ENCODE measurements at places on chromosomes 16 and 17.

GRCh38 chr17:70520447-70520846 lies 351.1 kb downstream of the KCNJ2 start:
- no peak for DNase-seq

GRCh38 chr17:29019475-29020181 lies 13.8 kb upstream of the SEZ6 start:
- DNase-seq = no peak

DNA sequence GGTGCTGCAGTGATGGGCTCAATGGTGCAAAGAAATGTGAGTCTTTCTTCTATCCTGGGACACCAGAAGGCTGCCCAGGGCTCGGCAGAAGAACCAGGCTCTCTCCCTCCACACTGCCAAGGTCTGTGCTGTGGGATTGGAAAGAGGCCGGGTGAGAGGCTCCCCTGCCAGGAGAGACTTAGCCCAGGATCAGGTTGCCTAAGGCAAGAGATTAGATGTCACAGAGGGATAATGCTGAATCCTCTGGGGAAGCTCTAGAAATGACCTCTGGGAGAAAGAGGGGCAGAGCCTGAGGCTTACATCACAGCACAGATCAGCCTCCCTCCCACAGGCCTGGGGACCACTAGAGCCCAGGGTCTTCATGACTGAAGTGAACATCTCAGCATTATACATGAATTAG lies 5.7 kb upstream of the DOC2B start:
- DNase-seq = no peak

- no peak for DNase-seq
Observed at GRCh38 chr17:6231886-6232731, 161.9 kb downstream of the WSCD1 start.

DNA sequence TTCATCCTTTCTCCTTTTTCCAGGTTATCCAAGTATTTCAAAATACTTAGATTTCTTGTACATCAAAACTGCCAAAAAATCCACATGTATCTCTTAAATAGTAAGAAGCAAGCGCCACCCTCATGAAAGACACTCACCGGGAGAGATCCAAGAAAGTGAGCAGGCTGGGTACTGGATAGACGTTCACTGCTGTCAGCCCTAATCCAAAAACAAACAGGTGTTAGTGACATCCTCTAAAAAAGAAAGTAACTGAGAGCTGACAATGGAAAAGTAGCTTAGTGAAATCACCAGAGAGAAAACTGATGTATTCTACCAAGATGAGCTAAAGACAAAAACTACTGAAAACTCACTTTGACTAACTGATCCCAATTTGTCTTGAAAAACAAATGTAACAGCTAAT lies 46.1 kb downstream of the MARVELD3 start:
- no peak for DNase-seq

DNA sequence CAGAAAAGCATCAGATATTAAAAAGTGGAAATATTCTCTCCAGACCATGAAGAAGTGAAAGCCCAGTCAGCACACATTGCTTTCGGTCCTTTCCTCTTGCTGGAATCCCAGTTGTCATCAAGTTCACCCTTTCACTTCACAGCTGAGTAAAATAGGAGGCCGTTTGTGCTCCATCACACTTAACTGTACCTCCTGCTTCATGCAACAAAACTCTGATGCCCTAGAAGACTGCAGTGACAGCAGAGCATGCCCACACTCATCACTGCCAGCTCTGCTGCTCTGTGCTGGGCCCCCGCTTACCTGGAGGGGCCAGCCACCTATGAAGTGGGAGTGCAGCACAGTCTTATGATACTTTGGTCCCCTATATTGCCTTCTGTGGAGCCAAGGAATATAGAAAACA lies 62.5 kb downstream of the N4BP1 start:
- DNase-seq = no peak

- no peak for DNase-seq
Observed at GRCh38 chr17:50916708-50917417, 50.7 kb upstream of the TOB1 start.

GRCh38 chr16:73037845-73038570 lies 9.9 kb downstream of the ZFHX3 start:
- DNase-seq = no peak

DNA sequence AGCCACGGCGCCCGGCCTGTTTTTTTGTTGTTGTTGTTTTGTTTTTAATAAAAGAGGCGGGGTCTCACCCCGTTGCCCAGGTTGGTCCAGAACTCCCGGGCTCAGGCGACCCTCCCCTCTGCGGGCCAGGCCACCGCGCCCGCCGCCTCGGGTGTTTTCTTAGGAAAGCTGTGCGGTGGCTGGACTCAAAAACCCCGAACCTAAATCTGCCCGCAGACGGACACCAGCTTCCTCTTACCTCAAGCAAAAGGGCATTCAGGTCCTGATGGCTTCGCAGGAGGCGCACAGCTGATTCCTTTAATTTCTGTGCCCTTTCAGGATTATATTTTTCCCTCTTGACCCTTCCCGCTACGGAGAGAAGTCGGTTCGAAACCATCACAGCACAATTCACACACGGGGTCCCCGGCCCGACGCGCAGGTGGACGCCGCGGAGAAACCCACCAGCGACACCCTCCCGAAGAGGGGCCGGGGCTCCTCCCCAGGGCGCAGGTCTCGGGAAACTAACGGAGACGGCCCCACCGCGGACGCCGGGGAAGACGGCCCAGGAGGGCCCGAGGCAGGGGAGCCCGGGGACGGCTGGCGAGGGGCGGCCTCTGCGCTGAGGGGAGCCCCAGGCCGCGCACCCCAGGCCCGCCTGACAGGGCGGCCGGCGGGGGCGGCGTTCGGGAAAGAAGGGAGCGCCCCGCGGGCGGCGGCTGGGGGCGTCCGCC lies 653 bp downstream of the FANCA start:
- DNase-seq = peak; percentile 60

- no peak for DNase-seq
Observed at GRCh38 chr17:28597606-28598383, 1.0 kb downstream of the SPAG5 start.

DNA sequence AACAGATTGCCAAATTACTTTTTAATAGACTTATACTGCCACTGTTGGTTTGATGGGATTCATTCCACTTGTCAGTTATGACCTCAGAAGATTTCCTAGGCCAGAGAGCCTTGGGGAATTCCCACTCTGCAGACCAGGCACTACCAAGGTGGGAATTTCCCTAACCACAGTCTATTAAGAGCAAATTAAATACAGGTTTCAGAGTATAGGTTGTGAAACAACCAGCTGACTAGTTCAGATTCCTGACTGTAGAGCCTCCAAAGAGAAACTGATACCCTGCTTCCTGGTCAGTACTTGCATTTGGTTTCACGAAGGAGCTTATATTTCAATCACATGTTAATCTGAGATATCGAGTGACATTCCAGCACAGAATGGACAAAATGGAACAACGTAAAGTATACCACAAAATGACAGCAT lies 186.5 kb downstream of the STX8 start:
- DNase-seq = peak; percentile 65

DNA sequence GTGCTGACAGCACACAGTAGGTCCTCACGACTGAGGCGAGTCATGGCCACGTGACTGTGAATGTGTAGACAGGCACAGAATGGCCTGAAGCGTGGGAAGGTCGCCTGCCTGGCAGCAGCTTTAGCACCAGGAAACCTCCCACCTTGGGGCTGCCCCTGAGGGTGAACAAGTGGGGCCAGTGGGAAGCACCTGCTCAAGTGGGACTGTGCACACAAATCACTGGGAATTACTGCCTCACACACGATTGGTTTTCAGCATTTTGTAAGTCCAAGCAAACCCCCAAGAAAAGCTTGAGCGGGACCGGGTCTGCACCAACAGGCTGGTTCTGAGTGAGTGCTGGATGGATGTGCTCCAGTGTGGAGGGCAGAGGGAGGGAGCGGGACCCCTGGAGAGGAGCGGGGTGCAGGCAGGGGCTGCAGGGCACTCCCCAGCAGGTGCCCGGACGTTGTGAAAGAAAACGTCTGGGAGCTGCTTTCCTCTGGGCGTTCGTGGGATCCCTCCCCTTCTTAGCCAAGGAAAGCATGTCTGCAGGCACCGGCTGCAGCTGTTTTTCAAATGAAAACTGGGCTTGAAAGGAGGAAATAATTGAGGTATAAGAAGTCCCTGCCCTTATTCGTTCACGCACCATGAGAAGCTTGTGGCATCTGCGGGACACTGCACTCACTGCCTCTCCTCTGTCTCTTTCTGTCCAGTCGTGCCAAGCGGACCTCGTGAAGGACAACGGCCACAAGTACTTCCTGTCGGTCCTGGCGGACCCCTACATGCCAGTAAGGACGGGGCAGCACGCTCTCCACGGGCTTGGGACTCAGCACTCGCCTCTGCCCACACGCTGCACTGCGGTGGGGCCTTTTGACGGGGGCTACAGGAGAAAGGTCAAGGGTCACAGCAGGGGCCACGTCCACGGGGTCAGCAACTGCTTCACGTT lies 111.7 kb upstream of the CHMP6 start:
- DNase-seq = no peak

GRCh38 chr16:85720302-85720637 lies 30.6 kb downstream of the C16orf74 start:
- DNase-seq = no peak

DNA sequence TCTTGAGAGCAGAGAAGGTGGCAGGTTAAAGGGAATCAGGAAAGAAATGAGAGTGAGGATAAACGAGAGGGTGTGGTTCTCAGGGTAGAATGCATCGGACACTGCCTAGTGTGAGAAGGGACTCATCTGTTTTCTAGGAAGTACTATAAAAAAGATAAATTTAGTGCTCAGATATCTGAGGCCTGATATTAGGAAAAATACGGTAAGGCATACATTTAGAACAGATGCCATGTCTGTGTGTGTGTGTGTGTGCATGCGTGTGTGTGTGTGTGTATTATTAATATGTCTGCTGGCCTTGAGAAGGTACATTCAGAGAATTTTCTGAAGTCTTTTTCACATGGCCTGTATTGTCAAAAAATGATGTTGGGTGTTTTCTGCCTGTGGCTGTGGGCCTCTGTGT lies 414.8 kb downstream of the MAF start:
- DNase-seq = no peak

DNA sequence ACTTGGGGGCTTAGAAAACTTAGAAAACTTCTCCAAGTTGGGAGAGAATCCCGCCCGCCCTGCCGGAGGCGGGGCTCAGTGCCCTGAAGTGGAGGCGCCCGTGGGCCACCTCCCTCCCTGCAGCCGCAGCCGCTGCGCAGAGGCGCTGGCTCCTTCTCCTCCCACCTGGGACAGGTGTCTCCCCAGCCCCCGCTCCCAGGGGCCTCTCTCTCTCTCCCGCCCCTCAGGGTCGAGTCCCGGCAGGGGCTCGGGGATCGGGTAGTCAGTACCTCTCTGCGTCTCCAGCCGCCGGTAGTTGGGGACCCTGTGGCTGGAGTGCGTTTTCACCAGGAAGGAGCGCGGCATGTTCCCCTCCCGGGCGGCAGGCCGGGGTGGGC lies 257 bp downstream of the SNAI3 start:
- DNase-seq = peak; percentile 60

DNA sequence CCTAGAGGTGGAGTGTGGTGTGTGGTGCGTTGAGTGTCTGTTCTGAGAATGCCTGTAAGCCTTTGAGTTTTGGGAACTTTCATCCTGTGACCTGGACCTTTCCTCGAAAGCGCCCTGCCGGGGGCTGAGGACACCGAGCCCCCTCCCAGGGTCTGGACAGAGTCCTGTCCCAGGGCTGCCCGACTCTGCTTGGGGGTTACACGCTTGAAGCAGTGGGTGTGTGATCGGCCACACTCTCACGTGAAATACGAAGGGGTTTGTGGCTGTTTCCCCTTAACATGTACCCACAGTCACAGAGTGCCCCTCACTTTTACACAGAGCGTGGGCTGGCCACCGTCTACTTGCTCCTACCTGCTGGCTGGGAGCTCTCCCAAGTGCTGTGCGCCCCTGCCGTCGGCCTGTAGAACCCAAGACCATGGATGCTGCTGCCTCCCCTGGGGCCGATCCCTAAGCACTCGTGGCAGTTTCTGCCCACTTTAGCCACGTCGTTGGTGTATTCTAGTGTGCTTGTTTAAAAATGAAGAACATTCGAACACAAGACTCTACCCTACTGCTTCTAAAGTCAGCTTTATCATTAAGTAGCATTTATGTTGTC lies 6.8 kb downstream of the ZNF750 start:
- no peak for DNase-seq

GRCh38 chr16:17061326-17061725 lies 409.4 kb downstream of the XYLT1 start:
- DNase-seq = no peak

DNA sequence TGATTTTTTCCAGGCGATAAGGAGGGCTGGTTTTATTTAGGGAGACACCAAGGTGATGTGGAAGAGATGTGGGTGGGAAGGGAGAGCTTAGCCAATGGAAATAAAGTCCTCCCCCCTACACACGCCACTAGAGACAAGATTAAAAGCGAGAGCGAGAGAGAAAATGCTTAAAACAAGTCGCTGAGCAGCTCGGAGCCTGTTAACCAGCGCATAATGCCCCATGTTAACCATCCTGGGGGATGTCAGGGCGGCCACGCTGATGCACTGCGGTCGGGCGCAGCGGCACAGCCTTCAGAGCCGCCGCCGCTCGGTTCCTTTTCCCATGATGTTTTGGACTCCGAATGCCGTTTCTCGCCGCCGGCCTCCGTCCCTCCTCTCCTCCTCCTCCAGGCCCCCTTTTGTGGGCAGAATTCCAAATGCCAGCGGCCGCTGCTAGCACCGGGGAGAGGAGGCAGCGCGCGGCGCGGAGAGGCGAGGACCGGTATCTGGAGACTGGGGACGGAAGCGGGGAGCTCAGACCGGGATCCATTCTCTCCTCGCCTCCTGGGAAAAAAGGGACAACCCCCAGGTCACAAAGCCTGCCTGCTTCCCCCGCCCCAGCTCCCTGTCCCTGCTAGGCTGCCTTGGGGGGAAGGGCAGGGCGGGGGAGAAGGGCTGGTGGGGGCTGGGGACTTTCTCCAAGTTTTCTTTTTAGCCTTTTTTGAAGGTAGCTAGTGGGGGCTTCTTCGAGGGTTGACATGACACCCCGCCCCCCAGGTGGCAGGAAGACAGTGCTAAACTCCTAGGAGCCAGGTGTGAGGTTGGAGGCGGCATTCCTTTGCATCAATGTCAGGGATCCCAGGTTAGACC lies 98.1 kb upstream of the CCL2 start:
- DNase-seq = no peak

- DNase-seq = no peak
Observed at GRCh38 chr17:16104189-16104588, 104.6 kb downstream of the TTC19 start.

DNA sequence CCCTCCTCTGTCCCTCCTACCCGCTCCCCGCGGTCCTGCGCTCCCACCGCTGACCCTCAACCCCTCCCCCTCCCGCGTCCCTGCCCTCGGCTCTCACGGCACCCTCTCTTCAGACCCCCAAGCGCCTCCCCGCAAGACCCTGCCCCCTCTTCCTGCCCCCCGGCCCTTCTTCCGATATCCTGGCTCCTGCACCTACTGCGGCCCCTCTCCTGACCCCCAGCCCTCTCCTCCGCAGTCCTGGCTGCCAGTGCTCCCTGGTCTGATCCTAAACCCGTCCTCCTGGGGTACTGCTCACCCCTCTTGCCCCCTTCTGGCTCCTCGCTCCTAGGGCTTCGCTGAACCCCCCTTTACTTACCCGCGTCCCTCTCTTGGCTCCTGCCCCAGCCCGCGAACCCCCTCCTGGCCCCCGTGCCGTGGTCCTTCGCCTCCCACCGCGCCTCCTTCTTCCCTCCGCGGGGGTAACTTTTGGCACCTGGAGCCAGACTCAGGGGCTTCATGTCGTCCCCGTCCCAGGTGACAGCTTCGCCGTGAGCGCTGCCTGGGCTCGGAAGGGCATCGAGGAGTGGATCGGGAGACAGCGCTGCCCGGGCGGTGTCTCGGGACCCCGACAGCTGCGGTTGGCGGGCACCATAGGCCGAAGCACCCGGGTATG lies 839 bp downstream of the NKD1 start:
- DNase-seq = no peak
